ENCODE measurements at places on chromosomes 16 and 17. TPM values are rescaled to one million over a fixed set of nuclear protein-coding genes. Genes with fewer than 3 reads are reported as not detected.

Gene SNAI3
- 0.19 TPM for total RNA-seq

Gene TAT
- total RNA-seq, result 0.20 TPM

DNA sequence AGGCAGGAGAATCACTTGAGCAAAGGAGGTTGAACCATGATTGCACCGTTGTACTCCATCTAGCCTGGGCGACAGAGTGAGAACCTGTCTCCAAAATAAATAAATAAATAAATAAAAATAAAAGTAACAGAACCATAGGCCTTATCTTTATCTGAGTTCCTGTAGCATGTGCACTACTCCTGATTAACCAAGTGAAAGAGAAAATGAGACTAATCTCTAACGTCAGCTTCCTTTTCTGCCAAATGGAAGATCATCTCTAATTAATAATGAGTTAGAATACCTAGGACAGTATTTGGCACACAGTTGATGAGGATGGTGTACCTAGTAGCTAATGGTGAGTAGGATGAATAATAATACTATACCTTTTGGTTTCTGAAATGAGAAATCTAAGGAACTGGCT, 520.4 kb downstream of the WWOX start:
- H3K36me3 ChIP-seq, result no peaks in the 10 kb centered on the region
- no peaks in the 10 kb centered on the region for H3K27me3 ChIP-seq
- H3K4me1 ChIP-seq, result no peaks in the 10 kb centered on the region
- H3K27ac ChIP-seq, result no peak overlapping the region
- H3K4me3 ChIP-seq, result no peak overlapping the region
- no peak for DNase-seq

DNA sequence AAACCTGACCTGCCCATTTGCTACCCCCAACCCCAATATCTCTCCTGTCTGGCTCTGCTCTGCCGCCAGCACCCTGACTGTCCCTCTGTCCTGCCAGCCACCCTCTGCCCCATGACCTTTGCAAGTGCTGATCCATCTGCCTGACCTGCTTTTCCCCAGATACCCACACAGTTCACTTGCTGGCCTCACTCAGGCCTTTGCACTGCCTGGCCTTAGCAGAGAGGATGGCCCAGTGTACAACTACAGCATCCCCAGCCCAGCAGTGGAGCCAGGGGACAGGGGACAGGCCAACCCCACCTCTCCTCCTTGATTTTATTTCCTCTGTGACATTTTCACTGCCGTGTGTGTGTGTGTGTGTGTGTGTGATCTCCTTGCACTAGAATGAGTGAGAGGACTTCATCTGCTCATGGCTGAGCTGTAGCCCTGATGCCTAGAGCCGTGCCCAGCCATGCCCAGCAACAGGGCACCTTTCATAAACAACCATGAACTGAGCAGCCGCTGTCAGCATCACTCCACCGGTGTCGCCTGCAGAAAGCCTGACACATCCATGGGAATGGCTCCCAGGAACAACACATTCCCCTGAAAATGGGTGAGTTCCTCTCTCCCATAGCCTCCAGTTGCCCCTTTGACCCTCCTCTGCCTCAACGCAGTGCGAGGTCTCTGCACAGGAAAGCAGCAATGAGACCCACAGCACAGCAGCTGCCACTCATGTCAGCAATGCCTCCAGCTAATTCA, 36.0 kb upstream of the RBFOX3 start:
- no peak overlapping the region for H3K27ac ChIP-seq
- no peaks in the 10 kb centered on the region for H3K36me3 ChIP-seq
- no peak for DNase-seq

Gene CSH2
- not detected for total RNA-seq

Gene HID1
- 145 TPM for total RNA-seq

DNA sequence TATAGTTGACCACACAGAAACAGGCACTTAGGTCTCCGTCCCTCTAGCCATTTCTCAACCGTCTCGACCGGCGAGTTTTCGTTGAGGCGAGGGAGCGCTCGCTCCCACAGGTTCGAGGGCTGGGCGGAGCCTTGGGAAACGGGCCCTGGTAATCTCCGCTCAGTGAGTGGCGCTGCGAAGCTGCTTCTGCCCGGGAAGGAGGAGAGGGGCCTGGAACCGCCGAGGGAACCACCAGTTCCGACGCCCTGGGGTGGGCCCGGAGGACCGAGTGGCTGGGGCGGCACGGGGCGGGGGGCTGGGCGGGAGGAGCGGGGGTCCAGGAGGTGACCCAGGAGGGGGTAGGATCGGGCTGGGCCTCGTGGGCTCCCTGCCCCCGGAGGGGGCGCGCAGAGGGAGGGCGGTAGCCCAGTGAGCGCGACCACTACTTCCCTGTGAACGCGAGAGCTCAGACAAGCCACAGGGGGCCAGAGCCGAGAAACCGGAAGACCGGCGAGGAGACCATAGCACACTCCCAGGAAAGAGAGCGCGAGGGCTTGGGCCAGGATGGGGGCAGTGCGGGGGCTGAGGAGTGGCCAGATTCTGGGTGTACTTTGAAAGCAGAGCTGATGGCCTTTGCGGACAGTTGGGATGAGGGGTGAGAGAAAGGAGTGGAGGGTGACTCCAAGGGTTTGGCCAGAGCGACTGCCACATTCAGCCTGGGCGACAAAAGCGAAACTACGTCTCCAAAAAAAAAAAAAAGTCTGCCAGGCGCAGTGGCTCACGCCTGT, 29.9 kb upstream of the ARL4D start:
- H3K27me3 ChIP-seq, result no peaks in the 10 kb centered on the region
- H3K27ac ChIP-seq, result peak overlapping the region; percentile 100
- H3K4me3 ChIP-seq, result peak overlapping the region; percentile 53
- peaks cover 7% of the 10 kb centered on the region for H3K4me1 ChIP-seq
- H3K36me3 ChIP-seq, result no peaks in the 10 kb centered on the region
- peak; percentile 83 for DNase-seq

Gene MYH13
- not detected for total RNA-seq

DNA sequence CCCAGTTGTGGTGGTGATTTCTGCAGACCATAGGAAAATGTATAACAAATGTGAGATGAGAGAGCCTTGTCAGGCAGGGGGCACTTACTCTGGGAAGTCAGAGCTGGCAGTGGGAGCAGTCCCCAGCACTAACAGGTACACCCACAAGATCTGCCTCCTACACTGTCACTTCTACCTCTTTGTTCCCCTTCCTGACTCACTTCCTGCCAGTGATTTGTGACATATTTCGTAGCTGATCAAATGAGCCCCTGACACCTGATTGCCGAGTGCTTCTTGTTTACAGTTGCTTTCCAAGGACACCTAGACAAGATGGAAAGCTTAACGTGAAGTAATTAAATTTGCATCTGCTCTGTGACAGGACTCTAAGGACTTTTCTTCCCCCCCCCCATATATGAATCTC, 40.5 kb downstream of the FTO start:
- H3K4me1 ChIP-seq, result peaks cover 11% of the 10 kb centered on the region
- H3K27me3 ChIP-seq, result no peaks in the 10 kb centered on the region

GRCh38 chr17:79299349-79299748, 224.7 kb downstream of the ENGASE start:
- no peak overlapping the region for H3K27ac ChIP-seq
- H3K36me3 ChIP-seq, result no peaks in the 10 kb centered on the region
- H3K4me3 ChIP-seq, result no peak overlapping the region
- H3K4me1 ChIP-seq, result no peaks in the 10 kb centered on the region
- H3K27me3 ChIP-seq, result no peaks in the 10 kb centered on the region

- H3K27ac ChIP-seq, result no peak overlapping the region
- H3K4me3 ChIP-seq, result no peak overlapping the region
- H3K4me1 ChIP-seq, result peaks cover 49% of the 10 kb centered on the region
- DNase-seq, result no peak
- no peaks in the 10 kb centered on the region for H3K36me3 ChIP-seq
These were observed 96.0 kb downstream of the NXN start for GRCh38 chr17:883586-883962.

DNA sequence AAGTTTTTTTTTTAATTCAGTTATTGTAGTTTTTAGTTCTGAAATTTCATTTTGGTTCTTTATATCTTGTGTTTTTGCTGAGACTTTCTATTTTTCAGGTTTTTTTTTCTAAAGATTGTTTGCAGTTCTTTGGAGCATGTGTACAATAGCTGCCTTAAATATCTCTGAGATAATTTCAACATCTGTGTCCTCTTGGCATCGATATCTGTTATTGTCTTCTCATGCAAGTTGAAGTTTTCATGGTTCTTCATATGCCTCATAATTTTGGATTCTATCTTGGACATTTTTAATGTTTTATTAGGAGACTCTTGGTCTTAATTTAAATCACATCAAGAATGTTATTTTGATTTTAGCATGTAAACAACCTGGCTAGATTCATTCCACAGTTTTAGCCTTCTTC, 22.8 kb downstream of the COX11 start:
- no peak for DNase-seq
- no peak overlapping the region for H3K4me3 ChIP-seq
- H3K27me3 ChIP-seq, result no peaks in the 10 kb centered on the region
- no peak overlapping the region for H3K27ac ChIP-seq
- no peaks in the 10 kb centered on the region for H3K36me3 ChIP-seq
- no peaks in the 10 kb centered on the region for H3K4me1 ChIP-seq

DNA sequence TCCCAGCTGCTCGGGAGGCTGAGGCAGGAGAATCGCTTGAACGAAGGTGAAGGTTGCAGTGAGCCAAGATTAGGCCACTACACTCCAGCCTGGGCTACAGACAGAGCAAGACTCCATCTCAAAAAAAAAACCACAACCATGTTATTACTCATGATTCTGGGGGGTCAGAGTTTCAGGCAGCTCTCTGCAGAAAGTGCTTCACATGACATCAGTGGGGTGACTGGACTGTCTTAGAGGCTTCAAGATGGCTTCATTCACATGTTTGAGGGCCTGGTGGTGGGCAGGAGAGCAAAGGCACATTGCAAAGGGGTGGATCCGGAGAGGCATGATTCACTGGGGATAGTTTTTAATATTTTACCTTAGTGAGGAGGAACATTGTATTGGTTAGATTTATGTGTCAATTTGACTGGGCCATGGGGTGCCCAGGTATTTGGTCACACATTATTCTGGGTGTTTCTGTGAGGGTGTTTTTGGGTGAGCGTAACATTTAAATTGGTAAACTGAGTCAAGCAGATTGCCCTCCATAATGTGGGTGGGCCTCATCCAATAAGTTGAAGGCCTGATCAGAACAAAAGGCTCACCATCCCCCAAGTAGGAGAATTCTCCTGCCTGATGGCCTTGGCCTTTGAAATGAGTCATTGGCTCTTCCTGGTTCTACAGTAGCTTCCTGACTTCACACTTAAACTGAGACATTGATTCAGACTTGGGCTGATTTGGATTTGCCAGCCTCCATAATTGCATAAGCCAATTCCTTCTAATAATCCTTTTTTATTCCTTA, 109.8 kb downstream of the GOSR1 start:
- no peak overlapping the region for H3K27ac ChIP-seq
- H3K4me3 ChIP-seq, result no peak overlapping the region
- H3K27me3 ChIP-seq, result no peaks in the 10 kb centered on the region
- no peaks in the 10 kb centered on the region for H3K36me3 ChIP-seq
- H3K4me1 ChIP-seq, result no peaks in the 10 kb centered on the region
- DNase-seq, result no peak

Gene ACSM2A
- not detected for total RNA-seq
